DMS 273 treated with DMSO at 0.1 percent for 48 hours (cell line): ENCODE measurements at places on chromosomes 2 and 18.

DNA sequence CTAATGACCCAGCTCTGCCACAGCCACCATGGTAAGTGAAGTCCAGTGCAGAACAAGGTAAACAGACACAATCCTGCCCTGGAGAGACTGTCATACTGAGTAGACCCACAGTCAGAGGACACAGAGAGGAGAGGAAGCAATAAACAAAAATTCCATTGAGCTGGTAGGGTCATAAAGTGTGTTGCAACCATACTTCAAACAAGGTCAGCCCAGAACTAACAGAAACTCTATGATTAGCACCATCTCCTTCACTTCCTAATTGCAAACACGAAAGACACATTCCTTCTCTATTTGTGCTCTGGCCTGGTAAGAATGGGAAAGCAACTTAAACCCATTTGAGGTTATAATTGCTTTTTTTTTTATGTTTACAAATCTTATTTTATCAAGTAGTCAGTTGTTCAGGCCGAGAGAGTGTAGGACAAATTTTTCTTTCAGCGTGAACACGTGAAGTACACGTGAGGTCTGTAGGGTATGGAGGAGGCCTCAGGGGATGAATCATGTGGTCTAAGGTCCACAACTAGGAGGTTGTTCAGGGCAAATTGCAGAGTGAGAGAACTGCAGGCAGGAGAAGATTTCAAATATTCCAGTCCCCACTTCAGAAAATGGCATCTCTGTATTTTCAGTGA is 71.4 kb upstream of the GLS start:
- DNase-seq: no peak

GRCh38 chr2:192500550-192501200 is 305.9 kb upstream of the TMEFF2 start:
- DNase-seq: no peak

DNA sequence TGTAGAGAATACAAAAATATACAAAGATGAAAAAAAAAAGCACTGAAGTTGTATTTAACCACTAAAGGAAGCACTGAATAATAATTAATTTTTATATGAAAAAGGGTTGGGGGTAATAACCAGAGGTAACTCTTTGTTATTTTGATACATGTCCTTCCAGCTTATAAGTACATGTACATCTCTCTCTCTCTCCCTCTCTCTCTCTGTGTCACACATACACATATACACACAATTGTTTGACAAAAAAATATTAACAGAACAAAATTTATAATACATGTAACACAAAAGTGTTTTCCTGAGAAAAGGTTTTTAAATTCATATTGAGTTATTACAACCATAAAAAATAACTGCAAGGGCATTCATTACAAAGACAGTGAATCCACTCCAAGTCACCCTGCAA is 4.6 kb downstream of the WIPF1 start:
- no peak for DNase-seq

DNA sequence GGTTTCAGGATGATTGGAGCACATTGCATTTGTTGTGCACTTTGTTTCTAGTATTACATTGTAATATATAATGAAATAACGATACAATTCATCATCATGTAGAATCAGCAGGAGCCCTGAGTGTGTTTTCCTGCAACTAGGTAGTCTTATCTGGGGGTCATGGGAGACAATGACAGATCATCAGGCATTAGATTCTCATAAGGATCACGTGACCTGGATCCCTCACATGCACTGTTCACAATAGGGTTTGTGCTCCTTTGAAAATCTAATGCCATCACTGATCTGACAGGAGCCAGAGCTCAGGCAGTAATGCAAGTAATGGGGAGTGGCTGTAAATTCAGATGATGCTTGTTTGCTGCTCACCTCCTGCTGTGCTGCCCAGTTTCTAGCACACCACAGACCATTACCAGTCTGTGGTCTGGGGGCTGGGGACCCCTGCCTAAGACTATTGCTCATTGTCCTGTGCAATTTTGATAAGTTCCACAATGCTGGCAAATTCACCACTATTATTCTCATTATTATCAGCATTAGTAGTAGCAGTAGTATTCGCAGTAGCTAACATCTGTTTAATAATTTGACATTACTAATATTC is 428.7 kb upstream of the TNP1 start:
- no peak for DNase-seq

- DNase-seq: no peak
These were observed 114.2 kb upstream of the ID2 start for GRCh38 chr2:8567469-8568260.

- DNase-seq: no peak
These were observed 43.4 kb downstream of the MYL12B start for GRCh38 chr18:3305354-3305762.

DNA sequence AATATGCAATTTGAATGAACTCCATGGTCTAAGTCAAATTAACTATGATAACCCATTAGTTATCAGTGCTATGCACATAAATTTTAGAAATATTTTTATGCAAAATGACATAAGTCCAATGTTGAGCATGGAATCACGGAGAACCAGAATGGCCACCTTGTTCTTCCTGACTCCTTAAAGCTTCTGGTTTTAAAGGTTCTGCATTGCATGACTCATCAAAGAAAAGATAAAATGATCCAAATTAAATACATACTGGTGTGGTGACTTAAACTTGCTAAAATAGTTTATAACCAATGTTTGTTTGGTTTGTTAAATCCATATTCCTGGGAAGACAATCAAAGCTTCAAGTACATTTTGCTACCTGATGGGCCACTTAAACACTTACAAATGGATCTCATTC is 1146.9 kb upstream of the NRXN1 start:
- no peak for DNase-seq

GRCh38 chr2:64289251-64289650 is 145.0 kb upstream of the PELI1 start:
- no peak for DNase-seq

DNA sequence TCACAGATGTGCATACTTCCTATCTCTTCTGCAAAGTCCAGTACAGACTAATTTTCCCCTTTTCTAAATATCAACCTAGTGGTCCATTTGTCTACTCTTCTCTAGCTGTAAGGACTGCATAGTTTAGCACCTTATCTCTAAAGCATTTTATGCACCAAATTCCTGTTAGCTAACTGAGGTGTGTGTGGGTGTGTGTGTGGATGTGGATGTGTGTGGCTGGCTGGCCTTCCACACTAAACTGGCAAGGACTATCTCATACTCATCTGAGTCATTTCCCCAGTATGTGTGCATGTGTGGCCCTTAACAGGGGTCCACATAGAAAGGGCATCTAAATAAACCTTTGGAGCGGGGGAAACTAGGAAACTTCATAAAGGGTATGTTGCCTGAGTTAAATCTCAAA is 139.6 kb downstream of the TTC32 start:
- no peak for DNase-seq

GRCh38 chr2:103287746-103288145 is 525.9 kb downstream of the TMEM182 start:
- no peak for DNase-seq

- no peak for DNase-seq
These were observed 610.2 kb downstream of the DCC start for GRCh38 chr18:52950155-52950554.

DNA sequence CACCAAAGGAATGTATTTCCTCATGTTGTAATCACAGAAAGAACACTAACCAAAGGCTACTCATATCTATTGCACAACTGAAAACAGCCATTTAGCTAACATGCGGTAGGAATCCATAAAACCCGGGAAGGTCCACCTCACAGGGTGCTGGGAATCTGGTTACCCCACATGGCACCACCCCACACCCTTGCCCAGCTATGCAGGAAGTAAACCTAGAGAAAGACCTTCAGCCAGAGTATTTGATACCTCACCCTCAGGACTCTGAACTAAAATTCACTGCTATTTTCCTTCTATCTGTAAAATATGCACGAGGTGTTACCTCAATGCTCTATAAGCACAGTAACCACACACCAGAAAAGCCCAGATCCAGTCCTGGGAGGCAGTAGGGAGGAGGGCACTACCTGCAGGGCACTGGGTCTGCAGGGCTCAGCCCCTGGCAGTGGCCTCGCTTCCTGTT is 45.8 kb downstream of the PTPN2 start:
- no peak for DNase-seq

DNA sequence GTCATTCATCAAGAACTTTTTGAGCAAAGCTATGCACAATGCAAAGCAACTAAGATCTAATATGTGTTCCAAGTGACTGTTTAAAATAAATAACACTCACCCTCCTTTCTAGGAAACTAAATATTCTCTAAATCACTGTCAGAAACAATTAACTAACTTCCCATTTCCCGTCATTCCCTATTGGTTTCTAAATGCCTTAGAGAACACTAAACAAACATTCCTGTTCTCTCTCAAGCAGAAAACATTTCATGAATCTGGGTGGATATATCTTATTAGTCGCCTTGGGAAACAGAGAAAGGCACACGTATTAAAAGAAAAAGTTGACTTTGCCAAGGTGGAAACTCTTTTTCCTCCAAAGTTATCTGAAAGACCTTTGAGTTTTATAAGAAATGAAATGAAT is 735.2 kb downstream of the MBD2 start:
- DNase-seq: no peak

GRCh38 chr2:23606968-23607367 is 222.0 kb downstream of the KLHL29 start:
- DNase-seq: no peak

- DNase-seq: peak; percentile 6
These were observed 543 bp downstream of the HADHB start for GRCh38 chr2:26245231-26245732.

DNA sequence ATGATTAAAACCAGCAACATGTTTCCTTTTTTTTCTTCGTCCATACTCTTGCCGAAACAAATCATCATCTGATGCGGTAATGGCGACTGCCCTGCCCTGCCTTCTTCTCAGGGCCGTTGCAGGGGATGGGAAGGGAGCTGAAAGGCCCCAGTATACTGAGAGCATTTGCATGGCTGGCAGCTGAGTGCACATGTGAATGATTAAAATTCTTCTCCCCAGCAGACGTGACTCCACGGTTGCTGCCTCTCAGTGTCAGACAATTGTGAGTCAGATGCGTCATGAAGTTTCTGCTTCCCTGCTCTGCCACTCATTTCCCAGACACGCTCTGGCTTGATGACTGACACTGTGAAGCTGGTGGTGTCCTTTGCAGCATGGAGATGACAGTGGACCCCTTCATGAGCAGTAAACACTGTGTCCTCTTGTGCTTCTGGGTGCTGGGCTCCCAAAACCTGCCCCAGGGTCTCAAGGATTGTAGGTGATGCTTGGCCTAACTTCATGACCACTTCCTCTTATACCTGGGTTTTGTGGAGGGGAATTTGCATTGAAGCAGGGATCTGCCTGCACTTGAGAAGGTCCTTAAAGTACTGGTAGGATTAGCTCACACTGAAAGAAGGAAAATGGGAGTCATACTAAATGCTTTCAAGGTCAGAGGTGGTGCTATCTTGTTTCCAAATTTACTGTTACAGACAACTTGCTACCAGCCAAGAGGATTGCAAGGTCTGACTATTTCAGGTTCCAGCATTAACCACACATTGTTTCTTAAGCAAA is 222.5 kb upstream of the COPS8 start:
- DNase-seq: no peak

DNA sequence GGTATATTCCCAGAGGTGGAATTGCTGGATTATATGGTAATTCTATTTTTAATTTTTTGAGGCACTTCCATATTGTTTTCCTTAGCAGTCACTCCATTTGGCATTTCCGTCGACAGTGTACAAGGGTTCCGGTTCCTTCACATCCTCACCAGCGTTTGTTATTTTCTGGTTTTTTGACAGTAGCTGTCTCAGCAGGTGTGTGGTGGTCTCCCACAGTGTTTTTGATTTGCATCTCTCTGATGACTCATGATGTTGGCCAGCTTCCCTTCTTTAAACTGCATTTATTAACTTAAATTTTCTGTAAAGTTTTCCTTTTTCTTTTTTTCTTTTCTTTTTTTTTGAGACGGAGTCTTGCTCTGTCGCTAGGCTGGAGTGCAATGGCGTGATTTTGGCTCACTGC is 19.7 kb downstream of the SH3BP4 start:
- no peak for DNase-seq

GRCh38 chr2:194718881-194719280 is 938.1 kb upstream of the SLC39A10 start:
- no peak for DNase-seq

GRCh38 chr2:127574656-127575055 is 39.2 kb downstream of the MYO7B start:
- DNase-seq: no peak

DNA sequence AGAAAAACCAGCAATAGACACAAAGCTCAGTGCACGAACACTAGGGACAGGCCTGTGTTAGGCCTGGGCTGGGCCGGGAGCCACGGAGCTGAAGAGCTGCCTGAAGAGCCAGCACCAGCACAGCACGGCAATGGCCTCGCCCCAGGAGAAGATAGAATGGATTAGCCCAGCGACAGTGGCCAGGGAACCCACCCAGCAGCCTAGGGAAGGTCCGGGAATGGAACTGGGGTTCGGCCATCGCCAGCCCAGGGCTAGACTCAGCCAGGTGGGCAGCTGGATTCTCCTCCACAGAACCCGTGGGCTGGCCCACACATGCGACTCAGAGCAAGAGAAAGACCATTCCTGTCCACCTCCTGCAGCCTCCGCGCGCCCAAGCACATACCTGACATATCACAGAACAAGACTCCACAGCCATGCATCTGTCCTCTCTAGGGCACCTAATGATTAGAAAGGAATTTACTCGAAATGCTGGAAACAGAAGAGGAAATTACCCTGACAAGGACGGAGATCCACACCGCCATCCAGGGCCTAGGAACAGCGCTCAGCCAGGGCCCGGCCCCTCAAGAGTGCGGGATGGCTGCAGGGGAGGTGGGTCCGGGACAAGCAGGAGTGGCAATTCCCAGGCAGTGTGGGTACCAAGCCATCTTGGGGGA is 82.8 kb downstream of the TMEM18 start:
- DNase-seq: no peak

GRCh38 chr2:37838541-37839167 is 86.4 kb upstream of the RMDN2 start:
- no peak for DNase-seq

GRCh38 chr2:98164256-98164655 is 77.3 kb downstream of the VWA3B start:
- DNase-seq: no peak

GRCh38 chr2:135142323-135142722 is 90.2 kb downstream of the RAB3GAP1 start:
- no peak for DNase-seq

DNA sequence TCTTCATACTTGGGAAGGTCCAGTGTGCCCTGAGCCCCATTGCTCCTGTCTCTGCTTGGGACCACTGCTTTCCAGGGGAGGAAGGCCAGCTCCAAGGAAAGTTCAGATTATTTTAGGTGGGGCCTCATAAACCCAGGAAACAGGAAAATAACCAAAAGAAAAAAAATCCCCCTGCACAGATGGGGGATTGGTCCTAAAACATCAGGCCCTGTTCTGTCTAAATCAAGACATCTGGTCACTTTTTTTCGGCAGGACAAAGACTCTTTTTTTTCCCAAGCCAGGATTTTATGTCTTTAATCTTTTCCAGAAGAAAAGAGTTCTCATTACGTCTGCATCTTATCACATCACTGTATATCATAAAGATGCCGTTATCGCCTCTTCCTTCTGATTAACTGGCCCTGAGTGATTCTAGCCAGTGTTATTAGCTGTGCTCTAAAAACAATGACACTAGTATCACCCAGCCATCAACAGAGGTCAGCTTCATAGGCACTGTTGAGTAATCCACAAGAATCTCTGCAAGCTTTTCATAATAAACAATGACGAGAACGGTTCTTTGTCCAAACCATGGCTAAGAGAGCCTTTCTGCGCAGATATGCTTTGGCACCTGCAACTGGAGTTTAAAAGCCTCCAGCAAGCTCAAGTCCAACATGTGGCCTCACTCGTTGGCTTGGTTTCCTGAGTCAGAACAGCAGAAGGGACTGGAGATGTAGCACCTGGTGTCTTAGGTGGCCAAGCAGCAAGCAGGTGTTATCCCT is 138.2 kb downstream of the VAPA start:
- no peak for DNase-seq
